ENCODE measurements at places on chromosomes 6 and 20.
A peak's percentile ranks its signal among the peaks of the same experiment; 100 is the strongest.

DNA sequence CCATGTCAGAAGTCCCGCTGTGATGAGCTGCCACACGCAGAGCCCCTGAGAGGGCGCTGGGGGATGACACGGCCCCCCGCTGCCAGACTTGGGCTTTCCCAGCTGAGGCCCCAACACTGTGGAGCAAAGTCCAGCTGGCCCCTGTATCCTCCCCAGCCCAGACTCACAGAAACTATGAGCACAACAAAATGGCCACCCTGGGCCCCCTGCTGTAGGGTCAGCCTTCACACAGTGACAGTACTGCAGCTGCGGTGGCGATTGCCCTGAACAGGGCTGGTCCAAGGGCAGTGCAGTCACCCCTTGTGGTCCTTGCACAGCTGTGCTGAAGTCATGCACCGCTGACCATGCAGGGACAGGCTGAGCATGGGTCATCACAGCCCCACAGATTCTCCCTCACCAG is 78.2 kb upstream of the CST7 start:
- no peak for DNase-seq

DNA sequence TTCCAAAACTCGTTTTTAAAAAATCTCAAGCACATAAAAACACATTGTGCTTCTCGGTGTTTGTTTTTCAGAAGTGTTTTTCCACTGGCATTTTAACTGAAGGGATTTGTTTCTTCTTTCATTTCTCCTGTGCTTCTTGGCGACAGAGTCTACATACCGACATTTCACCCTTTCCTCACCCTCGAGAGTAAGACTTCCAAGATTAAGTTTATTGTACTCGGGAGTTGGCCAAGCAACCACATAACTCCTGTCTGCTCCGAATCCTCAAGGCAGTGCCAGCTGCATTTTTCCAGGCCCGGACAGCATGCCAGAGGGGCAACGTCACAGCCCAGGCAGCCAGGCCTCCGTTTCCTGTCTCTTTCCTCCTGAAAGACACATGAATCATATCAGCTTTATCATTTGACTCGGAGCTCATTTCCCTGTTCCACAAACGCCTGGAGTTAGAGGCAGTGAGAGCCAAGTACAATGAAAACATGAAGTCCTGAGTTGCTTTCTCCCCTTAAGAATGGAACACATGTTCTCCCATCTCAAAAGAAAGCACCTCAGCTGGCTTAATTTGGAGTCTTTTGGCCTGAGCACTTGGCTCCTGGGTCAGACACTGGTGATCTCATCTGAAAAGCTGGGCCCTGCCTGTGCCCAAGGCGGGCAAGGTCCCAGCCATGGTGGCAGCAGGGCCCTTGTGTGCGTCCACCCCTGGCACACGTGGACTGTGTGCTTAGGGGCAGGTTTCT is 23.2 kb upstream of the FAM50B start:
- no peak for DNase-seq

DNA sequence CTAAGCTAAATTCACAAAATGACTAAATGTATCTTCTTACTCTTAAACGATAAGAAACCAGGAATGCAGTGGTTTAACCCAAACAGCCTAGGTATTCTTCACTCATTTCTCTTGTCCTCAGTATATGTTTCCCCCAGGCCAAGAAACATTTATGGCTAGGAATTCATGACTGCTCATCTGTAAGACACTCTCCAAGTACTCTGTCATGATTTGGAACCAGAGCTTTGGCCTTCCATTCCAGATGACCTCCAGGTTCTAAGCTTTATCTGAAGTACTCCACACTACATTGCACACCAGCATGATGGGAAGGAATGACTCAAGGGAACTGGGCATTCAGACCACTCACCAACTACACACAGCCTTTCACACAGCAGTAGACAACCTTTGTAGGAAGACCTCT is 29.3 kb downstream of the NT5E start:
- no peak for DNase-seq

- no peak for DNase-seq
Measured at GRCh38 chr6:157646012-157646411, 177.0 kb upstream of the SNX9 start.

DNA sequence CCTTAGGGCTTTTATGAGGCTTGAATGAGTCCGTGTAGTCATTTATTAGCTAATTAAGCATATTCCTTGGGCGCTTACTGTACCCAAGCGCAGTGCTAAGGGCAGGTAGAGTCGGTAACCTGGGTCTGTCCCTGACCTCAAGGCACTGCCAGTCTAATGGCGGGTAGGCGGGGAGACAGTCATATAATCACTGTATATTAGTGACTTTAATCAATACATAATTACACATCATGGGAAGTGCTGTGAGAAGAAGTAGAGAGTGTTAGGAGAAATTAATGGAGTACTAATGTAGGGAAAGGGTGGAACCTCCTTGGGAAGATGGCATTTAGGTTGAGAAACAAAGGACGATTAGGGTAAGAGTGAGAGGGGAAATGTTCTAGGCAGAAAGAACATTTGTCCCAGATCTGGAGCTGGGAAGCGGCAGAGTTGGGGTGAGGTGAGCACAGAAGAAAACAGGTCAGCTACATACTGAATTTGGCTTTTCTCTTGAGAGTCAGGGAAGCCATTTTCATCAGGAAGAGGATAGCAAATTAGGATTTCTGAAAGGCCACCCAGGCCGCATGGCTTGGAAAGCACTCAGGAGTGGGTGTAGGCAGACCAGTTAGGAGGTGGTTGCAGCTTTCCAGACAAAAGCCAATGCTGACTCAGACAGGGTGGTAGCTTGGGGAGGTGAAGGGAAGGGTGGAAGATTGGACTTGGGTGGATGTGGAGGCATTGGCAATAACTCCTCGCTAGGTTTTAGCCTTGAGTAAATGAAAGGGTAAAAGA is 954 bp upstream of the BLCAP start:
- no peak for DNase-seq

DNA sequence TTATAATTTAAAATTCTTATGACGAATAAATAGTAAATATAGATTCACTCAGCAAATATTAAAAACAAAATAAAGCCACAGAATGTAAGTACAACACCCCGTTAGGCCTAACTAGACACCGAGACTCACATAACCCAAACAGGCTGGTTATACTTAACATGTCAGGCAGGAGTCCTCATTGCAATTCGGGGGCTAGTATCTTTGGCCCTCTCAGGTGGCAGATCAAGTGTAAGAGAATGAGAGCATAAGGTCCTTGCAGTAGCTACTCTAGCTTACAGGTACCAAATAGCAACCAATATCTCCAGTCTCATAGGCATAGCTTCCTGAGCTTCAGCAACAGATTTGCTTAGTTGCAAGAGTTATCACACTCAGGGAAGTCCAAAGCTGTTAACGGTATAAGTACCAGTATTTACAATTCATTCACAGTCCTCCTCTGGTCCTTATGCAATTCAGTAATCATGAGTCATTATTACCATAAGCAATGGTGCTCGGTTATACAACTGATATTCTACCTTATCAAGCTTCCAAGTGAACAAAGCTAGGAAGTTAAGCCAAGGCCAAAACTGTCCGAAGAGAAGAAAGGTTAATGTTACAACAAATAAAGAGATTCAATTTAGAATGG is 20.1 kb downstream of the REV3L start:
- no peak for DNase-seq

- no peak for DNase-seq
Measured at GRCh38 chr20:1798982-1799381, 96.2 kb upstream of the SIRPA start.

DNA sequence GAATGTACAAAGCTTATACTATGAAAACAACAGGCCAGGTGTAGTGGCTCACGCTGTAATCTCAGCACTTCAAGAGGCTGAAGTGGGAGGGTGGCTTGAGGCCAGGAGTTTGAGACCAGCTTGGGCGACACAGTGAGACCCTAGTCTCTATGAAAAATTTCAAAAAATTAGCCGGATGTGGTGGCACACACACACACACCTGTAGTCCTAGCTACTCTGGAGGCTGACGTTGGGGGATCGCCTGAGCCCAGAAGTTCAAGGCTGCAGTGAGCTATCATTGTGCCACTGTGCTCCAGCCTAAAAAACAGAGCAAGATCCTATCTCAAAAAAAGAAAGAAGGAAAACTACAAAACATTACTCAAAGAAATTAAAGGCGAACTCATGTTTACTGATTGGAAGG is 7.3 kb upstream of the ASF1A start:
- no peak for DNase-seq

DNA sequence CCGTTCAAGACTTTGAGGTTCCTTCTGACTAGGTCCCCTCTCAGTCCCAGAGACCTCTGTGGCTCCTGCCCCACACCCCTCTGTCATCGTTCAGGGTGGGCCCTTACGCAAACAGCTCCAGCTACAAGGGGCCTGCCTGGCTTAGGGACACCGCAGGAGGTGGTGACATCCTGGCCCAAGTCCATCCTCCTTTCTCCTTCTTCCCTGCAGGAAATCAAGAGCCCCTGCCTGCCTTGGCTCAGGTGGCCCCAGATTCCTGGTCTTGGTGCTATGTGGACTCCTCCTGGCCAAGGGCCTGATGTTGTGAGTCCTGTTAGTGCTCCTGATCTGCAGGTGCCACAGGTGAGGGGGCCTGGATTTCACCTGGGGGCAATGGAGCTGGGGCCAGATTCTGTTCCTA is 8.1 kb downstream of the TREML4 start:
- DNase-seq, result no peak

GRCh38 chr20:61517419-61517818 is 265.4 kb downstream of the CDH4 start:
- DNase-seq, result no peak

DNA sequence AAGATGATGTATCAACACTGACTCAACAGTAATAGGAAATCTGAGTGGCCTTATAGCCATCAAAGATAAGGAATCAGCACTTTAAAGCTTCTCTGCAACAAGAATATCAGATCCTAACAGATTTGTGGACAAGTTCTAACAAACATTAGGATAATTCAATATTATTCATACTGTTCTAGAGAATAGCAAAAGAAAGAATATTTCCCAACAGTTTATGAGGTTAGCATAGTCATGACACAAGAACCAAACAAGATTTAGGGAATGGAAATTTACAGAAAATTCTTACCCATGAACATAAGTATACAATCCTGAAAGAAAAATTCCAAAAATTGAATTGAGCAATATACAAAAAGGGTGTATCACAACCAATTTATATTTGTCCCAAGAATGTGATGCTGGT is 64.3 kb upstream of the BTBD3 start:
- DNase-seq, result no peak

GRCh38 chr6:153644000-153644399 is 395.0 kb upstream of the OPRM1 start:
- no peak for DNase-seq

DNA sequence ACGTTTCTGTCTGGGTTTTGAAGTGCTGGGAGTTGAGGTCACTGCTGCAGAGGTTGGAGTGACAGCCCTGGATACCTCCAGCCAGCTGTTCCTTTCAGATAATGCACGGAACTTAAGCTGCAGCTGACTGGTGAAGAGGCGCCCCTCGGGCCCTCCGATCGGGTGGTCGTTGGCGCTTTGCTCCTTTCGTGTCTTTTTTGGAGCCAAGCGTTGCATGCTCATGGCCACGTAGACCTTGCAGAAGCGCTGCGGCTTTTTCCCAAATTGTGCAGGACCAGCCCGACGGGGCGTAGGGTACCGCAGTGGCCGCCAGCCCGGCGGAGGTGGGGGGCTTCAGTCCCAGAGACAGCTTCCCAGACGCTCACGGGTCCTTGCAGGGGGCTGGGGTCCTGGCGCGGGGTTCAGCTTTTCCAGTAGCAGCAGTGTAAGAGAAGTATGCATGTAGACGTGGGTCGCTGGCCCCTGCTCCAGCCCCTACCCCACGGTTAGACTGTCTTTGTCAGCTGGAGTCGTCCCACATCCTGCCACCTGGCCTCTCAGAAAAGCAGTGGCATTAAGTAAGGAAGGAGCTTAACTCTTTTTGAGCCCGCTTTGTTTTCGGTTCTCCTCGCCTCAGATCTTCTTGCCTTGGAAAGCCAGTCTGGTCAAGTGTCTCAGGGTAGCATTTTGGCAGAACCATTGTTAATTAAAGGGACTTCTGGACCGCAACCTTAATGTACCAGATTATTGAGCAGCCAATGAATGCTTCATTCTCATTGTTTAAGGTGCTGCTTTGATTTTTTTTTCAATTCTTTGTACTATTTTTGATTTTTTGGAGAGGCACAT is 838 bp downstream of the TNFAIP3 start:
- peak; percentile 35 for DNase-seq

DNA sequence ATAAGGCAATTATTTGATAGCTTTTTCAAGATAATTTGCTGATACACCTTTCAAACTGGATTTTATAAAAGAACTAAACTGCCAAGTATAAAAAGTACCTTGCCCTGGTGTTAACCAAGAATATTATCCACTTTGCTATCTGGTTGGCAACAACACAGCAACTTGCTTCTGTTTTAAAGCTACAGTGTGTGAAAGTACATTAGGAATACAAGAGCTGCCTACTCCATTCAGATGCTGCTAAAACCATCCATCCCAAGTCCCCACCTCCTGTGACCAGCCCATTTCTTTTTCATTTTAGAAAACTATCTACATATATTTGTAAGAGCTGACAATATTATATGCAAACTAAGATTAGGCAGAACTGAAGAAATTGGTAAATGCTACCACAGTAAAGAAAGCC is 12.8 kb downstream of the CLDN20 start:
- DNase-seq, result no peak

DNA sequence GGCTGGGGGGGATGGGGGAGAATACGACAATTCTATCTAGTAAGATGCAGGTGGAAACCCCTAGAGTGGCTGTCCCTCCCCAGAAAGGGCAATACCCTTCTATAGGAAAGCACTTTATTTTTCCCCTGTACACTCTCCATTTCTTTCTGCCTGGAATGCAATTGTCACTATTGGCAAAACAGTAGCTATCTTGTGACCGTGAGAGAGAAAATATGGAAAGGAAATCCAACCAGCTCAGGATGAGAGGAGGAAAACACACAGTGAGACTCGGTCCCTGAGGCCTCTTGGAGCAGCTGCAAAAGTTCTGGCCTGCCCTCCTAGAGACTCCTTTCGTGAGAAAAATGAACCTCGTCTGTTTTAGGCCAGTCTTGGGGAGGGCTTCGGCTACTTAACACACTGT is 43.4 kb downstream of the FAM50B start:
- no peak for DNase-seq

- DNase-seq, result no peak
Measured at GRCh38 chr6:150169609-150170008, 26.8 kb downstream of the PPP1R14C start.

GRCh38 chr6:136737871-136738691 is 54.2 kb downstream of the MAP3K5 start:
- DNase-seq, result no peak

DNA sequence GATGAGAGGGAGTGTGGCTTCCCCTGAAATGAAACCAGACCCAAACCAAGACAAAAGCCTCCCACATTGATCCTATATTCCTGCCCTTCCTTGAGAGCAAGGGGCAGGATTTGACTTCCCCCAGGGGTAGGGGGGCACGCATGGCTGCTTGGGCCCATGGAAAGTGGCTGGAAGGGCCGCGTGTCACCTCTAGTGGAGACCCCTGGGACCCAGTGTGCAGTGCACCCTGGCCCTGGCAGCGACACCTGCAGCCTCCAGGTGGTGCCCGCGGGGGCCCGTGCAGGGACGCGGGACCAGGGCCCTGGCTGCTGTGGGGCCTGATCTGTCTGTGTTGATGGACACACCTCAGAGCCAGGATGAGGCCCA is 18.0 kb upstream of the SLCO4A1 start:
- peak; percentile 96 for DNase-seq

- DNase-seq, result no peak
Measured at GRCh38 chr6:150261997-150262697, 106.7 kb upstream of the IYD start.

GRCh38 chr6:31659649-31660380 is 763 bp downstream of the C6orf47 start:
- no peak for DNase-seq

GRCh38 chr6:143620447-143620846 is 57.3 kb upstream of the PHACTR2 start:
- no peak for DNase-seq

Measured in 8988T (cell line).